Small intestine (tissue), 16 donors: ENCODE measurements at places on chromosomes 16 and 17. TPM values are rescaled to one million over a fixed set of nuclear protein-coding genes. Genes with fewer than 3 reads are reported as not detected.
A peak's percentile ranks its signal among the peaks of the same experiment; 100 is the strongest.

GRCh38 chr16:88570691-88571092 lies 489 bp downstream of the ZC3H18 start:
- DNase-seq = peak; percentile 74

DNA sequence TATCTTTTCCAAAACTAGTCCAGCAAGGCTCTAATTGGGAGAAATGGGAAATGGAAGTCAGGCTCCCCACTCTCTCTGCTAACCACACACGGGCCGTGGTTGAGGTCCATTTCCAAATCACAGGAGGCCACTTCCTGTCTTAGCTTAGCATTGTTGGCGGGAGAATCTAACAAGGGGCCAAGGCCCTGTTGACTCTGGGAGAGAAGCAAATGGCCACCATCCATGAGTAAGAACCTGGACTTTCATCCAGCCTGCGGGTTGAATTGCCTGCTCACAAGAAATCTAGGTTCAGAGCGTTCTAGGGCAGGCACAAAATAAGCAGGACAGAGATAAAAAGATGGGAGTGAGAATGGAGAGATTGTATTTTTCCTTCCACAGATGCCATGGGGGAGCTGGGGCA lies 5.7 kb downstream of the FAM20A start:
- no peak for DNase-seq

Gene MSLN
- 3.8 TPM for polyA plus RNA-seq

Gene CDRT15
- polyA plus RNA-seq = not detected

- DNase-seq = no peak
Measured at GRCh38 chr16:82665025-82665424, 38.3 kb downstream of the CDH13 start.

GRCh38 chr17:17183744-17184143 lies 22.4 kb downstream of the PLD6 start:
- DNase-seq = no peak

GRCh38 chr17:75616521-75617122 lies 16.6 kb upstream of the SMIM5 start:
- peak; percentile 33 for DNase-seq

- no peak for DNase-seq
Measured at GRCh38 chr17:16910341-16910740, 61.6 kb downstream of the TNFRSF13B start.

GRCh38 chr17:79305768-79306423 lies 231.3 kb downstream of the ENGASE start:
- no peak for DNase-seq

Gene MYH8
- polyA plus RNA-seq = not detected

Gene USP10
- polyA plus RNA-seq = 22.4 TPM

GRCh38 chr17:40035162-40035559 lies 19.0 kb downstream of the MED24 start:
- DNase-seq = no peak

DNA sequence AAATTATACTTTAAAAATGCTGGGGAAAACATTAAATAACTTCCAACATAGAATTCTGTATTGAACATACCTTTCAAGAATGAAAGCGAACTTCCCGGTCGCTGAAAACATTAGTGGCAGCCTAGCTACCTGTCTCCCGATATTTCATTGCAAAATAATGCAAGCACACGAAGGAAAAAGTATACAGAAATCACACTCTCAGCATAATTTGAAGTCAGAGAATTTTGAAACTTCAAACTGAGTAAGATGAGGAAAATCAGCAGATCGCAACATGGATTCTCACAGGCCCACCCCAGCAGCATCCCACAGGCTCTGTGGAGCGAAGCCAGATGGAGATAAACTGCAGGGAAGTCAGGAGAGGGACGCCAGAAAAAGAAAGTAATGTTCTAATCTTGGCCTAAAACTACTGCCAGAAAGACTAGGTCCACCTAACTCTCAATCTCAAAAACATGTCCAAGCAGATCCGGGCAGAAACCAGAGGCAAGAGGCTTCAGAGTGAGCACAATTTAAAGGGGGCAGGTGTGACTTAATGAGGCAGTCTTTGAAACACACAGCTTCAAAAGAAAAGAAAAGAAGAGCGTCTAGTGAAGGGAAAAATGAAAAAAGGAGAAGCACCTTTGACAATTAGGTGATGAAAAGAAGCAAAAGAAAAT lies 4.8 kb upstream of the GOSR1 start:
- DNase-seq = no peak

Gene ATAD5
- polyA plus RNA-seq = 0.22 TPM

DNA sequence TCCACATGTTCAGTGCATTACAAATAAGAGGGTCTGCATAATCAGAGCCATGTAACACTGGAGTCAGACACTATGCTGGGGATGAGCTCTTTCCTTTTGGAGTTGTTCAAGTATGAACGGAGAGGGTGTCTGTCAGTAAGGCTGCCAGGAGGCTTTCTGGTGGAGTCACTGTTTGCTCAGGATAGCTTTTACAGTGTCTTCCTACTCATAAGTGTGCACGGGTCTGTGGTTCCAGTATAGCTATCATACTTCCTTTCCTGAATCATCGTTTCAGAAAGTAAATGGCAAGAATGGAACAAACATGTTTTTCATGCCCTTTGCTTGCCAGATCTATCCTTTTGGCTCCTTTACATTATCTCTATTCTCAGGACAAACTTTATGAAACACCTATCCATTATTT lies 152.7 kb upstream of the CDH11 start:
- DNase-seq = no peak

Gene HOXB9
- 16.7 TPM for polyA plus RNA-seq

- DNase-seq = no peak
Measured at GRCh38 chr16:261031-261691, 14.6 kb downstream of the RGS11 start.

Gene ZNF75A
- 18.1 TPM for polyA plus RNA-seq

DNA sequence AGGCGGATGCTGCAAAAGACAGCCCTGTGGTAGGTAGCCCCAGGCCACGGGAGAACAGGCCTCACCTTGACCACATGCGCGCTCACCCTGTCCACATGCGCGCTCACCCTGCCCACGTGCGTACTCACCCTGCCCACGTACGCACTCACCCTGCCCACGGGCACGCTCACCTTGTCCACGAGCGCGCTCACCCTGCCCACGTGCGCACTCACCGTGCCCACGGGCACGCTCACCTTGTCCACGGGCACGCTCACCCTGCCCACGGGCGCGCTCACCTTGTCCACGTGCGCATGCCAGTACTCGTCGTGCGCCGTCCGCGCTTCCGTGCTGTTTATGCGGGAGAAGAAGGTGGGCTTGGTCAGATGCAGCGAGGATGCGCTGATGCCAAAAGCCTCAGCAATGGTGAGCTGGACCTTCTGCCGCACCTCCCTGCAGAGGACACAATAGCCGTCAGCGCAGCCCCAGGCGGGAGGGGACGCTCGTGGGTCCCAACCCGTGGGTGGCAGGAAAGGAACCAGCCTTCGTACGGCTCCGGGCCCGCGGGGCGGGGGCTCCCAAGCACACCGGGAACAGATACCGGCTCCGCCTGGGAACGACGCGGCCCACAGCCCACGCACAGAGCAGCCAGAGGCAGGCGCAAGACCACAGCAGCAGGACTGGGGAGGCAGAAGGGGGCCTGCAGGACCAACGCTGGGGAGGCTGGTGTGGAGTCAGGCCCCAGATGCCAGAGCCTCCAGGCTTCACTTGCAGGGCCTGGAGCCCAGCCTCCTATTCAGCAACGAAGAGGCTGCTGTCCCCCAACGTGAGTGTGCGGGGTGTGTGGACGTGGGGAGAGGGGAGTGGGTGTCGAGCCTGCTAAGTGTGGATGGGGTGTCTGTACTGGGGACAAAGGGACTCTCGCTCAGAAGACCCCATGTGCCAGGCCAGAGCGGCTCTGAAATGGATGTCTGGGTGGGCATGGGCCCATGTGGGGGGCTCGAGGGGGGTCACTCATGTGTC lies 14.2 kb upstream of the HEXD start:
- DNase-seq = no peak

GRCh38 chr17:47810901-47811635 lies 10.5 kb downstream of the OSBPL7 start:
- peak; percentile 73 for DNase-seq

Gene CFAP97D1
- polyA plus RNA-seq = 0.03 TPM

DNA sequence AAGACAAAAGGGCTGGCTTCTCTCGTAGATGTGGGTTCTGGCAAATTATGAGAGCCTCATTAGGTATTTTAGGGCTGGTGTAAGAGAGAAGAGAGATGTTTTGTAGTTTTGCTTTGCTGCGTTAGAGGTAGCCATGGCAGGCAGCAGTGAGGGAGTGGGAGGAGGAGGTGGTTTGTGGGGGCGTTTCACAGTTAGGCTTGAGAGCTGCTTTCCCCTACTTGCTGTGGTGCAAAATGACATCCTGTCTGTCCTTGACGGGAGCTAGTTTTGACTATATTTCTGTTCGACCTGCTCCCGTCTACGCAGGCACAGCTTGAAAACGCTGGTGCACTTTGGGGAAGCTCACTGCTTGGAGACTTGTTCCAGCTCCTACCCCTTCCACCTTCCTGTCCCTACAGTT lies 75.5 kb downstream of the SLC5A11 start:
- DNase-seq = no peak

DNA sequence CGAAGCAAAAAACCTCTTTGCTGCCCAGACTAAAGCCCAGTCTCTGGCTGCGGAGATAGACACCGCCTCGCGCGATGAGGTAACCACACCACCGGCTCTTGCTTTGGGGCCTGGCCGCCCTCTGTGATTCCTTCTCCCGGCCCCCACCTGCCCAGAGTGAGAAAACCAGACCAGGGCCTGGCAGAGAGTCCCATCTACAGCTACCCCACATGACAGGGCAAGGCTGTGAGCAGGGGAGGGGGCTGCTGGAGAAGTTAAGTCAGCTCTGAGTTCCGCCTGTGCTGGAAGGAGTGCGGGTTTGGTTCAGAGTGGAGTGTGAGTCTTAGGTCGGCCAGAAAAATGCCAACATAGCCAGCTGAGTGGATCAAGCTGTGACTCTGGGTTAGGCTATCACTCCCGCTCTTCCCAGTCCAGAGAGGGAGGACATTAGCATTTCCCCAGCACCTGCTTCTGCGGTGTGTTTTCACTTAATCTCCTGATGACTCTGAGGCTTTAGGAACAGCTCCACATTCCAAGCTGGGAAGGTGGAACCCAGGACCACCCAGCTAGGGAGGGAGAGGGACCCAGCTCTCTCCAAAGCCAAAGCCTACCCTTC lies 139.0 kb downstream of the RAB11FIP4 start:
- DNase-seq = no peak

Gene KRT31
- not detected for polyA plus RNA-seq

DNA sequence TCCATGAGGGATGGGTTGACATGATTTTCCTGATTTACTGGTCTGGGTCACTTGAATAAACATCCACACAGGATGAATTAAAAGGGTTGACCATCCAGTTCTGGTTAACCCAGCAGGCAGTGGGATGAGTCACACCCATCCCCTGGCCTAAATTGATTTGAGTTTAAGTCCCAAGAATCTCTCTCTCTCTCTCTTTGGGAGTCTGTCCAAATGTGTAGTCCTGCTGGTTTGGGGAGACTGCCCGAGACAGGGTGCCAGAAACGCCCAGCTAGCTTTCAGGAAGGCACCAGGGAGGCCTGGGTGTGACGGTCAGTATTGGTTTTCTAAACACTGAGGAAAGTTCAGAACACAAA lies 38.8 kb downstream of the SCPEP1 start:
- DNase-seq = no peak

- no peak for DNase-seq
Measured at GRCh38 chr16:1732071-1732470, 26.1 kb downstream of the MAPK8IP3 start.
